ENCODE measurements at places on chromosomes 2 and 18.

GRCh38 chr18:26503382-26503781, 45.0 kb downstream of the KCTD1 start:
- DNase-seq = no peak

- DNase-seq = no peak
These were observed 35.2 kb downstream of the FAM178B start for GRCh38 chr2:96951125-96951654.

DNA sequence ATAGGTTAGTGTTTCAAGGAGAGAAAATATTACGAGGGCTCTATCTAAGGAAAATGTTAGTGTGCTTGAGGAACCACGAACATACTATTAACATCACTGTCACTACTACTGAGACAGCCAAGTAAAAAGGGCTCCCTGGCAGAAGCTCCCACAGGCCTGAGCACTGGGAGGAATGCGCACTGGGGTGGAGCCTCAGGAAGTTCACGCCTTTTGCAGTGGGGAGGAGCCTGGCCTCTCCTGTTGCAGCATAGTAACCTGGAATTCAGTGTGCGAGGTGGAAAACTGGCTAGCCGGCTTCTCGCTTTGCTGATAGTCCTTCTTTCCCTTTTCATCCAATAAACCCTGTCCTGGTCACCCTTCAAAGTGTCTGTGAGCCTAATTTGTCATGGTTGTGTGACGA, 250.3 kb downstream of the ERBB4 start:
- DNase-seq = no peak

GRCh38 chr2:83224591-83225200, 1234.4 kb downstream of the SUCLG1 start:
- DNase-seq = no peak

DNA sequence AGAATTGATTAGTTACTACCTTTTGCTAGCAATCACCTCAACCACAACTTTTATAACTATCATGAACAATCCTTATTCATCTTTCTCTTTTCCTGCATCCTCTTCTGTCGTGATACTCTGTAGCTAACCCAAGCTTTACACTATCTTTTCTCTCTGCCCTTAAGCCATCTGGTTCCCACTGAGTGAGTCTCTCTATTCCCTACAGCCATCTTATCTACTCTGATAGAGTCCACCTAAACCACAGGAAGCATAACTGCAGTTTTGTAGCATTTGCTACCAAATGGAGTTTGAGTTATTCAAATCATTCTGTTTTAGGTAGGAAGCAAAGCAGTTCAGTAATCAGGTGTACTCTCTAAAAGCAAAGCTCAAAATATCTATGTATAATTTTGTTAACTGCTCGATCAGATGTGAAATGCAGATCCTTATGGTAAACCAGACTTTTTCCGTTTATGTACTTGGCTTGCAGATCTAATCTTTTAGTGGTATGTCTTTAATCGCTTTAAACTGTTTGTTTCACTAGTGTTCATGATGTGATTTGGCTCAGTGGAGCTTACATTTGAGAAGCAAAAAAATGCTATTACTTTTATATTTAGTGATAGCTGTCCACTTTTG, 91.0 kb downstream of the CSRNP3 start:
- no peak for DNase-seq

GRCh38 chr2:240596080-240596460, 9.5 kb downstream of the CAPN10 start:
- DNase-seq = no peak

DNA sequence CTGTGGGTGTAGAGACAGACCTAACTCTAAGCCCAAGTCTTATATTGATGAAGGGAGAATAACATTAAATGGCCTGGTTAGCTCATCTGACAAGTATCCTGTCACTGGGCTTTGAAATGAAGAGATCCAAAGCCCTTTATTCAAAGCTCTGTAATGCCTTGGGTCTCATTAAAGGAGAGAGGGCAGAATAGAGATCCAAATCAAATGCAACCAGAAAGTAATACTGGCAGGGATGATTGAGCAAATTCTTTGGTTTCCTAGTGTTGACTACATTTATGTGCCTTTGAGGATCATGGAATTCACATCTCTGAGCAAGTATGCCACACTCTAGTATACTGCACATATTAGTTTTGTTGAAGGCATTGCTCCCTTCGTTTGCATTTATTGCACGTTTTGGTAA, 147.9 kb upstream of the CAVIN2 start:
- no peak for DNase-seq

DNA sequence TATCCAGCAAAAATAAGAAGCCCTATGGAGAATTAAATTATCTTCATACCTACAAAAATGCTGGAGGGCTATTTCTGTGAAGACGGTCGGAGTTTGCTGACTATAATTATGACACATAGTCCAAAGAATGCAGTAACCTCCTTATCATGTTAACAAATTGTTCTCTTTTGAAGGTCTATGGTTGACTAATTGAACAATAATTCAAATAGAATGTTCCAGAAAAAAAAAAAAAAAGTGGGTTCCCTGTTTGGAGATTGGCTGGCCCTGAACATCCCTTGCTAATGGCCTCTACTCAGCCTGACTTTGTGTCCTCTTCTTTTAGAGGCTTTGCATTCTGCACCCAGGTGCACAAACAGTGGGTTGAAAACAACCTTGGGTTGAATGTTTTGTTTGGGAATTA, 82.8 kb upstream of the CCBE1 start:
- no peak for DNase-seq

DNA sequence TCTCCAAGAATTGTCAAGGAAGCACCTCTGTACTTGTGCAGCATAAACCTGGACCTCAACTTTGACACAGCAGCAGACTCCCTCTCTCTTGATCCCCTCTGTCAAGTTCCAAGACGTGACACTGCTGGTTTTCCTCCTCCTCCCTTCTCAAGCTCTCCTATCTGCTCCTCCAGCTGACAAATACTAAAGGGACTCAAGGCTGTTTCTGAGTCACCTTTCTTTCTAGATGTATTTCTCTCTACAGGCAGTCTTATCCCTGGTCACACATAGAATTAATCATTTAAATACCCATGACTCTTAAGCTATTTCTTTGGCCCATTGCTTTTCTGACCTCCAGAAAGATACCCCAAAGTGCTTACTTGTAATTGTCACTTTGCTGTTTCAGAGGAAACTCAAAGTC, 53.5 kb downstream of the SEPTIN10 start:
- no peak for DNase-seq

GRCh38 chr2:55049043-55049820, 1.0 kb downstream of the RTN4 start:
- peak; percentile 12 for DNase-seq

- no peak for DNase-seq
These were observed 72.5 kb upstream of the APCDD1 start for GRCh38 chr18:10381951-10382350.

DNA sequence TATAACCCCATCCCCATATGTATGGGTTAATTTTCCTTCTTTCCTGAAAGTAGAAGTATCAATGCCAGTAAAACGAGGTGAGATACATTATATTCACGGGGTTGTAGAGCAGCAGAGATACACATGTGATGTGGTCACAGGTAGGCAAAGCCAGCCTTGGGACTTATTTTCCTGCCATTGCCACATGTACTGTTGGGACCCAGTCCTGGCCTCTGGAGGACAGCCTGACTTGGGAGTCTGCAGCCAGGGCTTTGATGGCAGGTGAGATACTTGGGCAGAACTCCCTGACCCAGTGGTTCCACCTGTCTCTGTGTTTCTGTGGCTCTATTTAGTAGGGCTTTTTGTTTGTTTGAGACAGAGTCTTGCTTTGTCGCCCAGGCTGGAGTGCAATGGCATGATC, 18.1 kb downstream of the PLEKHB2 start:
- DNase-seq = no peak

DNA sequence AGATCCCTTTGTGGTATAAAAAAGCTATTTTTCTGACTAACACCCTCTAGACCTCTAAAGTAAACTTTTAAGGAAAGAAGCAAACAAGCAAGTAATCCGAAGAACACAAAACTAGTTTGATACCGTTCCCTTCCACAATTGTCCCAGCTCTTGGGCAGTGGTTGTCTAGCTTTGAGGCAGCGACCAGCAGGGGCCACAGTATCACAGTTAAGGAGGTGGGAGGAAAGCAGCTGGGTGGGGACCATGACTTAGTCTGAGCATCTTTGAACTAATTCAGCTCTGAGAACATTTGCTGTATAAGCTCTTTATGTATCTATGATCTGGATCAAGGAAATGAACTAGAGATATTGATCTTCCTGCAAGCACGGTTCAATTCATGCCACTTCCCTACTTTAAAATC, 51.0 kb downstream of the SF3B1 start:
- DNase-seq = no peak

DNA sequence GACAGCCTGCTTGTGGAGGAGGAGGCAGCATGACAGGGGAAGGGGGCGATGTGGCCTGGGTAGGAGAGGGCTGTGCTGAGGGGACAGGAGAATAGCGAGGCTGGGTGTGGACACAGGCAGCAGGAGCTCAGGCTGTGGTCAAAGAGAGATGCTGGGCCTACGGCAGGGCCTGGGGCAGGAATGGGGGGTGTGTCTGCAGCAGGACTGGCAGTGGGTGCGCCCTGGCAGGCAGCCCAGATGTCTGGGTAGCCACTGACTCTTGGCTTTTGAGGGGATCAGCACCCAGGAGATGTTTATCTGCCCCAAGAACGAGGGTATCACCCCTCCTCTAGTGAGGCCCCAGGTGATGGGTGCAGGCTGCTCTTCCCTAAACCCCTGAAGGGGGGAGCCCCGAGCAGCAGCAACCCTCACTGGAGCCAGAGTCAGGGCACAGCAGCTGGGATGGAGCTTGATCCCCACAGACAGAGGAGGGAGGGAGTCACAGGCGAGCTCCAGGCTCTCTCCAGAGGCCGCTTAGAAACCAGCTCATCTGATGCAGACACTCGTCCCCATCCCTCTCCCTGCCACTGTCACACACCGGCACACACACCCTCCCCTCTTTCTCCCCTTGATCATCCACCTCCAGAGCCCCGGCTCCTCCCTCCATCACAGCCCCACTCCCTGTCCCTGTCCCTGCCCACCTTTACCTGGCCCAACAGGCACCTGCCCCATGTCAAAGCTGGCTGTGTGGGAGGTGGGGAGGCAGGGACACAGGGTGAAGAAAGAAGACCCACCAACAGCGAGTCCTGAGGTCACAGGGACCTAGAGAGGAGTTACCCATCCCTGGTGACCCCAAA, 29.8 kb upstream of the TNS1 start:
- DNase-seq = no peak

- DNase-seq = no peak
These were observed 79.3 kb downstream of the RHOB start for GRCh38 chr2:20526160-20526559.

- peak; percentile 12 for DNase-seq
These were observed 883 bp downstream of the SMCHD1 start for GRCh38 chr18:2656237-2656980.

- DNase-seq = no peak
These were observed 253.6 kb downstream of the LRRTM4 start for GRCh38 chr2:77268626-77269025.

DNA sequence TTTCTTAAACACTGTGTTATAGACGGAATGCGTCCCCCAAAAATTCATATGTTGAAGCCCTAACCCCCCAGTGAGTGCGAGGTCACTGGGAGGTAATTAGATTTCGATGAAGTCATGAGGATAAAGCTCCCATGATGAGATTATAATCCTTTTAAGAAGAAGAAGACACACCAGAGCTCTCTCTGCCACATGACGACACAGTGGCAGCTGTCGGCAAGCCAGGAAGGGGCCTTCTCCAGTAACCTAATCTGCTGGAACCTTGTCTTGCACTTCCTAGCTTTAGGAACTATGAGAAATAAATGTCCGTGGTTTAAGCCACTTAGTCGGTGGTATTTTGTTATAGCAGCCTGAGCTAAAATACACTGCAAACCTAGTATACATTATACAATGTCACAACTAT, 12.3 kb downstream of the TMEM237 start:
- DNase-seq = no peak

GRCh38 chr2:165401285-165401852, 68.1 kb upstream of the CSRNP3 start:
- DNase-seq = no peak

DNA sequence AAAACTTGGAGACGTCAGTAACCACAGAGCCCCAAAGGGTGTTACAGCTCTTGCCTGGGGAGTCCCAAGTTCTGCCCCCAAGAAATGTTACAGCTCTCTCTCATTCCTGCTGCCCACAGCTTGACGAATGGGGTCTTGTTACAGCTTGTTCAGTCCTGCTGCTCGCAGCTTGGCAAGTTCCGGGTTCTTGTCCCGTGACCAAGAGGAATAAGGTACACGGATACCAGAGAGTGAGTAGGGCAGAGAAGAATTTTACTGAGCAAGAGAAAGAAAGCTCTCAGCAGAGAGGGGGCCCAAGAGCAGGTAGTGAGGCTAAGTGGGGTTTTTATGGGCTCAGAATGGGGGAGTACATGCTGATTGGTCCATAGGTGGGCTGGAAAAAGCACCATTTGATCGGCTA, 27.2 kb downstream of the SLC39A6 start:
- no peak for DNase-seq

DNA sequence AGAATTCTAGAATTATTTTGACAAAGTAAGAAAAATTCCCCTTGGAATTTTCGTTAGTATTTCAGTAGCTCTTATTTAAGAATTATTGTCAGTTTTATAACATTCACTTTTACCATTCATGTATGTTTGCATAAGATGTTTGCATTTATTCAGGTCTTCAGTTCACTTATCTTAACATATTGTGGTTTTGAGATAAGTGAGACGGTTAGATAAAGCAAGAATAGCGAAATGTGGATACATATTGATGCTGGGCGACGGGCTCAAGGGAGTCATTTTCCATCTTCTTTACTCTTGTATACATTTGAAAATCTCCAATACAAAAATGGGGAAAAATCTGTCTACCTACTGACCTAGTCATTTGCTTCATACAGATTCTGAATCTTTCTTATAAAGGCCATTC, 156.7 kb upstream of the HDAC4 start:
- no peak for DNase-seq

Measured in cortex of kidney (tissue), 1 donor.